ENCODE measurements at places on chromosomes 2 and 18. TPM values are rescaled to one million over a fixed set of nuclear protein-coding genes. Genes with fewer than 3 reads are reported as not detected.

DNA sequence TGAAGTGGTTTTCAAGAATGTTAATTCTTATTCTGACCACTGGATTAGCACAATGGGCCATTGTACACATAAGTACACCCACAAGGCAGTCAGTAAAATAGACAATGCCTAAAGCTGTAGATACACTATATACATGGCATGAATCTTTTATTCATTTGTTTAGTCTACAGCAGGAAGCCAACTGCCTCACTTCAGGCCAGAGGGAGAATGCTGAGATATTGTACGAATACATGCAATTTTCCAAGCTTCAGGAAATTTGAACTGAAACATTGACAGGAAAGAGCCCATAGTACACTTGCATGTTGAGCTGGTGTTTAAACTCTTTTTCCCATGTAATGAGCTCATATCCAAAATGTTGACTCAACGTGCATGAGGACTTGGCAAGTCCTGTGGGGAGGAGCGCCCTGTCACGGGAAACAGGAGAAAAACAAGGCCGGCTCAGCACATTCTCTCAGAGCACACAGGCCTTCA lies 111.6 kb upstream of the CYP1B1 start:
- peaks cover 38% of the 10 kb centered on the region for H3K4me1 ChIP-seq
- H3K27ac ChIP-seq, result peak overlapping the region; percentile 79
- no peak for DNase-seq
- H3K4me3 ChIP-seq, result no peak overlapping the region
- H3K36me3 ChIP-seq, result no peaks in the 10 kb centered on the region

GRCh38 chr2:225008179-225008856 lies 34.0 kb downstream of the DOCK10 start:
- no peaks in the 10 kb centered on the region for H3K27me3 ChIP-seq
- H3K4me1 ChIP-seq, result peaks cover 44% of the 10 kb centered on the region
- no peaks in the 10 kb centered on the region for H3K36me3 ChIP-seq
- no peak overlapping the region for H3K4me3 ChIP-seq
- no peak overlapping the region for H3K27ac ChIP-seq

DNA sequence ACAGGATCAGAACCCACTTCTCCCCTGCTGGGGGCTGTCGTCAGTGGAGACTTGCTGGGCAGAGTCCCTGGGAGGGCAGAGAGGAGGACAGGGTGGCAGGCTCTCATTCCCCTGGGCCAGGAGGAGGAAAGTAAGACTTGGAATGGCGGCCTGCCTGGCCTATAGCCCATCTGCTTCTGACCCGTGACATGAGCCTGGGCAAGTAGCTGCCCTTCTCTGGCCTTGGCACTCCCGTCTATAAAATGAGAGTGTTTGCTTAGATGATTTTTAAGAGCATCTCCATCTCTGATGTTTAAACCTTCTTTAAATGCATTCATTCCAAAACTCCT lies 173.0 kb downstream of the DDX1 start:
- DNase-seq, result no peak
- no peaks in the 10 kb centered on the region for H3K36me3 ChIP-seq
- no peaks in the 10 kb centered on the region for H3K4me1 ChIP-seq

DNA sequence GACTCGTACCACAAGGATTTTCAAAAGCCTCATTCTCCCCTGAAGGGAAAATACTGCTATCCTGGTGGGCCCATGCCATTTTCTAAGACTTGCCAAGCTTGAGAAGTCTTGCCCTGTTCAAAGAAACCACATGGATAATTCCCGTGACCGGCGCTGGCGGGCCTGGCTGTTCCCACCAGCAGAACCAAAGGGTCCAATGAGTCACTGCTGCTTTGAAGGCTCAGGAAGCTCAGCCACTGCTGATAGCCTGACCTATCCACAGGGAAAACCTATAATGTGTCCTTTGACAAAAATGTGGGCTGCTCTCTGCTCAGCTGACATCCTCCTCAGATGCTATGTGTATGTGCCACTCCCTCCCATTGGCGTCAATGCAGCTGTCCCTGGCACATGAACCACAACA lies 137.9 kb upstream of the RAB12 start:
- peaks cover 14% of the 10 kb centered on the region for H3K4me1 ChIP-seq
- H3K4me3 ChIP-seq, result no peak overlapping the region
- no peak overlapping the region for H3K27ac ChIP-seq
- no peaks in the 10 kb centered on the region for H3K36me3 ChIP-seq

- no peaks in the 10 kb centered on the region for H3K36me3 ChIP-seq
- no peak for DNase-seq
- H3K4me1 ChIP-seq, result peaks cover 46% of the 10 kb centered on the region
- H3K27me3 ChIP-seq, result no peaks in the 10 kb centered on the region
- no peak overlapping the region for H3K4me3 ChIP-seq
- H3K27ac ChIP-seq, result peak overlapping the region; percentile 73
Observed at GRCh38 chr2:227860221-227860641, 11.2 kb upstream of the DAW1 start.

DNA sequence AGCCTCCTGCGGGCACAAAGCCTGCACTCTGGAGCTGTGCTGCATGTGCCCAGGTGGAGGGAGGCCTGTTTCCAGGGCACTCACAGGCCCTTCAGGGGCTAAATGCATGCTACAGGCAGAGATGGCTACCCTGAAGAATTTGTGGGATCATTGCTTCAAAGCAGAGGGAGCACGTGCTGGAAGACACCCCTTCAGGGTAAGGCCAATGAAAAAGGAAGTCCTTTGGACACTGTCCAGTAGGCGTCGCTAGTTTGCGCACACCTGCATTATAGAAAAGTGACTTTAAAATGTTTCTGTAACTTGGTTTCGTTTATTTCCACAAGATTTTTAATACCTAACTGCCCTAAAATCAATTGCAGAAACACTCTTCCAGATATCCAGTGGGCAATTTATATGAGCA lies 325.3 kb downstream of the ZNF516 start:
- no peaks in the 10 kb centered on the region for H3K4me1 ChIP-seq
- H3K27me3 ChIP-seq, result no peaks in the 10 kb centered on the region
- H3K36me3 ChIP-seq, result no peaks in the 10 kb centered on the region
- DNase-seq, result no peak

DNA sequence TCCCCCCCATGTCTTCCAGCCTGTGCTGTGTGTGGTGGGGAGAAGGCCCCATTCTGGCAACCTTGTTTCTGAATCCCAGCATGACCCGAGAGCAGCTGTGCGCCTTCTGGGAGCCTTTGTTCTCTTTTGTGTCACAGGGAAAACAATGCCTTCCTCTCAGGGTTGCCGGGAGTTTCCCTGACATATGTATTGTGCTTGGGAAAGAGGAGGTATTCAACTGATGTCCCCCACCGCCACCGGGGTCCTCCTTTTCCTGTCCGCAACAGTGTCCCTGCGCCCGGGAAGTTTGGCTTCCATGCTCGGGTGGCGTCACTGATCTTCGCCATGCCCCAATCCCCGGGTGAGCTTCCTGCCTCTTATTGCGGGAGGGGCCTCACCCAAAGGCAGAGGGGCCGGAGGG lies 77.5 kb upstream of the ASB18 start:
- peaks cover 8% of the 10 kb centered on the region for H3K4me1 ChIP-seq
- peaks cover 7% of the 10 kb centered on the region for H3K36me3 ChIP-seq
- H3K27ac ChIP-seq, result no peak overlapping the region
- no peak for DNase-seq

GRCh38 chr18:32326450-32327308 lies 136.8 kb downstream of the MEP1B start:
- peaks cover 6% of the 10 kb centered on the region for H3K4me1 ChIP-seq
- no peak overlapping the region for H3K4me3 ChIP-seq
- H3K27me3 ChIP-seq, result no peaks in the 10 kb centered on the region
- H3K27ac ChIP-seq, result no peak overlapping the region

- H3K4me3 ChIP-seq, result no peak overlapping the region
- DNase-seq, result no peak
- no peaks in the 10 kb centered on the region for H3K4me1 ChIP-seq
- H3K36me3 ChIP-seq, result peaks cover 40% of the 10 kb centered on the region
Observed at GRCh38 chr2:98598781-98599428, 9.4 kb downstream of the COA5 start.

- peaks cover 6% of the 10 kb centered on the region for H3K27me3 ChIP-seq
- DNase-seq, result no peak
- H3K36me3 ChIP-seq, result no peaks in the 10 kb centered on the region
- H3K4me1 ChIP-seq, result peaks cover 8% of the 10 kb centered on the region
- no peak overlapping the region for H3K27ac ChIP-seq
Observed at GRCh38 chr2:157376041-157376440, 50.4 kb upstream of the ERMN start.

- H3K4me1 ChIP-seq, result no peaks in the 10 kb centered on the region
- DNase-seq, result no peak
- H3K27ac ChIP-seq, result no peak overlapping the region
- no peaks in the 10 kb centered on the region for H3K36me3 ChIP-seq
Observed at GRCh38 chr2:238510911-238511613, 84.3 kb downstream of the ASB1 start.

DNA sequence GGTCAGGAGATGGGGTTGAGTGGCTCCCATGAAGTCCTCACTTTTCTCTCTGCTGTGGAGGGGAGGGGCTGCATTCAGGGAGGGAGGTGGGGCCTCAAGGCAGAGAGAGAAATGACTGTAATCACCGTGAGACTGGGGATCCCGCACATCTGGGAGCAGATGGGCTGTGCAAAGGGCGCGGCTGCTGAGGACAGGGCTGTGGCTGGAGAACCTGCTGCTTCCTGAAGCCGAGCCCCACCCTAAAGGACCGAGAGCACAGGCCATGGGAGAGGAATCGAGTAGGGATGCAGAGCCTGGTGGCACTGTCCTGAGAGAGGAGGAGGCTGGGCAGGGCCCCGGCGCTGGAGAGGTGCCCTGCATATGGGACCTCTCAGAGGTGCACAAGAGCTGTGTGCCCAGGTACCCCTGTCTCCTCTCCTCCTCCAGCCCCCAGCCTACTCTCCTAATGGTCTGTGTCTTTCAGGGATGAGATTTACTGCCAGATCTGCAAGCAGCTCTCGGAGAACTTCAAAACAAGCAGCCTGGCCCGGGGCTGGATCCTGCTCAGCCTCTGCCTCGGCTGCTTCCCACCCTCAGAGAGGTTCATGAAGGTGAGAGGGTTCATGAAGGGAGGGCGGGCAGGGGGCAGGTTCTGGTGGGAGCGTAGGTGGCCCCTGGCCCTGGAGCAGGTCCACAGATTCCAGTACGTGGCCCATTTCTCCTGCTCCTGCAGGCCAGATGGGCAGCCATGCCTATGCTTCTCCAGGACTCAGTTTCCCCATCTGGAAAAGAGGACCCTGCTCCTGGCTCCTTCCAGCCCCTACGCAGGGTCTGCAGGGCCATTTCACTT lies 25.9 kb upstream of the GPR17 start:
- H3K27me3 ChIP-seq, result no peaks in the 10 kb centered on the region
- no peak overlapping the region for H3K27ac ChIP-seq
- H3K4me1 ChIP-seq, result peaks cover 4% of the 10 kb centered on the region
- H3K4me3 ChIP-seq, result no peak overlapping the region
- H3K36me3 ChIP-seq, result no peaks in the 10 kb centered on the region

- DNase-seq, result no peak
- H3K36me3 ChIP-seq, result no peaks in the 10 kb centered on the region
- H3K4me1 ChIP-seq, result peaks cover 29% of the 10 kb centered on the region
- no peaks in the 10 kb centered on the region for H3K27me3 ChIP-seq
- peak overlapping the region; percentile 5 for H3K27ac ChIP-seq
Observed at GRCh38 chr18:3211236-3211992, 8.4 kb downstream of the MYOM1 start.

DNA sequence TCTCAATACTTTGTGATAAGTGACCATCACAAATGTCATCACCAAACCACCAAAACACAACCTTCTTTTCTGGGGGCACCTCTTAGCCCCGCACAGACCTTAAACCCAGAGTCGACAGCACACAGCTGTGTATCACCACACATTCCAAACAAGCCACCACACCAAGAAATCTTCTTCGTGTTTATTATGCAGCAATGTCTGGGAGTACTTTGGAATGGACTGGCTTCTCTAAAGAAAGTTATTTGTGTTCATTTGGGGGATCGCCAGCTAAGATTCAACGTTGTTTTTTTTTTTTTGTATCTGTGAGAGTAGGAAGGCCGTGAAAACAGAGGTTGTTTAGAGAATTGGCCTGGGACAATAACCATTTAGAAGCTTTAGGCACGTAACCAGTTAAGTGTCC lies 1.1 kb upstream of the MTA3 start:
- peaks cover 5% of the 10 kb centered on the region for H3K36me3 ChIP-seq
- peak overlapping the region; percentile 55 for H3K4me3 ChIP-seq
- H3K27ac ChIP-seq, result peak overlapping the region; percentile 61
- no peaks in the 10 kb centered on the region for H3K27me3 ChIP-seq
- DNase-seq, result no peak
- H3K4me1 ChIP-seq, result peaks cover 25% of the 10 kb centered on the region

The DOK6 gene
- total RNA-seq, result 4.6 TPM

The SMAD2 gene
- 145 TPM for total RNA-seq

The GALR1 gene
- total RNA-seq, result not detected

The CFAP53 gene
- 0.78 TPM for total RNA-seq

The PARD6G gene
- 18.9 TPM for total RNA-seq

The KLHL29 gene
- total RNA-seq, result 5.0 TPM

The CDH19 gene
- not detected for total RNA-seq

The BBS5 gene
- total RNA-seq, result 11.6 TPM

The AQP12A gene
- not detected for total RNA-seq

The CYP27C1 gene
- 24.9 TPM for total RNA-seq

The SETBP1 gene
- total RNA-seq, result 69.3 TPM

The ABCG8 gene
- not detected for total RNA-seq
